ENCODE measurements at places on chromosomes 4 and X.

- peak; percentile 97 for DNase-seq
Measured at GRCh38 chrX:13669246-13669737, 16.4 kb downstream of the TCEANC start.

GRCh38 chrX:134685668-134686067, 27.4 kb upstream of the PLAC1 start:
- no peak for DNase-seq

- peak; percentile 80 for DNase-seq
Measured at GRCh38 chr4:102263024-102263787, 82.1 kb downstream of the SLC39A8 start.

- DNase-seq: no peak
Measured at GRCh38 chr4:69849297-69849696, 10.6 kb downstream of the SULT1E1 start.

DNA sequence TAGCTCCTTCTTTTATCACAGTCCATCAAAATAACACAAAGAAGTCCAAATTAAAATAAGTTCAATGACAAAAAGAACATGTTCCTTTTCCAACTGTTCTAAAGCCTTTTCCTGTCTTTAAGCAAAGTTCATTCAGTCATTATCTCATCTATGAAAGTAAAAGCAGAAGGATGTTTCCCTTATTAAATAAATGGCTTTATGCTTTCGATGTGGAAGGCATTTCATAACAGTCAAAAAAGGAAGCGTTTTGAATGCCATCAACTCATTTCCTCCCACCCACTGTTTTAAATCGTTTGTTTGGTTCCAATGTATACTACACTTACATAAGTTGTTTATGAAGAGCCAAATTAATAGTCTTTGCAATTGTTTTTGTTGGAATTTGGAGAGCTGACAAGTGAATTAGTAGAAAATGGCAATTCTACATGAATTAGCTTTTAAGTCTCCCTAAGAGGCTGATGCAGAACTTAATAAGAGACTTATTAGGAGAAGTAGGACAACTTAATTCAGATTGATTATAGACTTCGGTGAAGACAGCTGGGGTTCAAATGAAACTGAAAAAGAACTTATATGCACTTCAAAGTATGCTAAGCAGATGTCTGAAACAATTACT, 392.6 kb upstream of the FTHL17 start:
- no peak for DNase-seq

GRCh38 chrX:21657318-21658151, 595 bp downstream of the KLHL34 start:
- DNase-seq: no peak

GRCh38 chr4:68349649-68350360, at the start of gene YTHDC1:
Gene YTHDC1 (minus strand): TSS chr4:68350090. CDS start chr4:68349753, 337 bp downstream.
- DNase-seq: peak; percentile 99

DNA sequence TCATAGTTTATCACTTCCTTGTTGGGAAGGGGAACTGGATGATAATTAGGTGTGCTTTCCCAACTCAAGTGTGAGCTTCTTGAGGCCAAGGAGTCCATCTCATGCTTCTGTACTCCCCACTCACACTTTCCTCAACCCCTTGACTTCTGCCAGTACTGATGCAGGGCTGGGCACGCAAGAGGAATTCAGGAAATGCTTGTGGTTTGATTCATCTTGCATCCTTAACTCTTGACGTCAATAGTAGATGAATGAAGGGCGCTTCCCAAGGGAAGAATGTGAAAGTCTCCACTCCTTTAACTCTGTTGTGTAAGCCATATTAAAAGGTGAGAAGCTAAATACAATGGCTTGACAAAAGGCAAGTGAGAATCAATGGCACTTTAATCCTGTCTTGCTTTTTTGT, 101.8 kb downstream of the AGTR2 start:
- peak; percentile 90 for DNase-seq

GRCh38 chr4:57182132-57182874, 72.1 kb upstream of the IGFBP7 start:
- no peak for DNase-seq

- DNase-seq: peak; percentile 49
Measured at GRCh38 chrX:16125520-16126149, 2.3 kb downstream of the GRPR start.
